ENCODE measurements at places on chromosomes 1 and 21. TPM values are rescaled to one million over a fixed set of nuclear protein-coding genes. Genes with fewer than 3 reads are reported as not detected.

DNA sequence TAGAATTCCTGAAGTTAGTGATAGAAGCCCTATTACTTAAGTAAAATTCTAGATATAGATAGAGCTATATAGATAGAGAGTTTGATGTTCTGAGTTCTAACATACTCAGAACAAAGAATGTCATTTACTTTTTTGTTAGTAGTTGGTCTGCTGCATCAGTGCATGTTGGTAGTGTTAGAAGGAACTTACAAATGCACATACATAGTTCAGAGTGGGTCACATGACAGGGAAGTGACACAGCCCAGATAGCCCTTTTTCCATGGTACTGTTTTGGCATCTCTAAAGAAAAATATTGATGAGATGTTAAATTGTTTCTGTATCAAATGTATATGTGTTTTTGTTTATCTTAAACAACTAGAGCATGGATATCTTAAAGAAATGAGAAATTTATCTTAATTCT, 45.7 kb downstream of the DHX9 start:
- no peak for DNase-seq

GRCh38 chr1:41521766-41522165, 37.3 kb upstream of the EDN2 start:
- DNase-seq = no peak

DNA sequence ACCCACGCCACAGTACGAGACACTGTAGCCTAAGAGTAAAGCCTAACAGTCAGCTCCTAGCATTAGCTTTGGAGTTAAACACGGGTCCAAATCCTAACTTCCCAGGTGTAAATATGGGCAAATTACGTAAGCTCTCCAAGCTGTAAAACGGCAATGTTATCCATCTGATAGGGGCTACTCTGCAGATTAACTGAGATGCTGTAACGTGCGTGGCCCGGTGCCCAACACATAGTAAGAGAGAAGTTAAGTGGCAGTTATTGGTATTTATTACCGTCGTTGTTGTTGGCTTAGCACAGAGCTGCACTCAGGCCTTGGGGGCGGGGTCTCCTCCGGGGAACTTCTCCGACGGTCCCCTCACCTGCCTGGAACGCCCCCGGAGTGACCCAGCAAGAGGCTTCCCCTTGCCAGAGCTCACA, 457 bp downstream of the TRAPPC3 start:
- DNase-seq = no peak

- no peak for DNase-seq
These were observed 25.5 kb downstream of the KMO start for GRCh38 chr1:241557551-241558193.

DNA sequence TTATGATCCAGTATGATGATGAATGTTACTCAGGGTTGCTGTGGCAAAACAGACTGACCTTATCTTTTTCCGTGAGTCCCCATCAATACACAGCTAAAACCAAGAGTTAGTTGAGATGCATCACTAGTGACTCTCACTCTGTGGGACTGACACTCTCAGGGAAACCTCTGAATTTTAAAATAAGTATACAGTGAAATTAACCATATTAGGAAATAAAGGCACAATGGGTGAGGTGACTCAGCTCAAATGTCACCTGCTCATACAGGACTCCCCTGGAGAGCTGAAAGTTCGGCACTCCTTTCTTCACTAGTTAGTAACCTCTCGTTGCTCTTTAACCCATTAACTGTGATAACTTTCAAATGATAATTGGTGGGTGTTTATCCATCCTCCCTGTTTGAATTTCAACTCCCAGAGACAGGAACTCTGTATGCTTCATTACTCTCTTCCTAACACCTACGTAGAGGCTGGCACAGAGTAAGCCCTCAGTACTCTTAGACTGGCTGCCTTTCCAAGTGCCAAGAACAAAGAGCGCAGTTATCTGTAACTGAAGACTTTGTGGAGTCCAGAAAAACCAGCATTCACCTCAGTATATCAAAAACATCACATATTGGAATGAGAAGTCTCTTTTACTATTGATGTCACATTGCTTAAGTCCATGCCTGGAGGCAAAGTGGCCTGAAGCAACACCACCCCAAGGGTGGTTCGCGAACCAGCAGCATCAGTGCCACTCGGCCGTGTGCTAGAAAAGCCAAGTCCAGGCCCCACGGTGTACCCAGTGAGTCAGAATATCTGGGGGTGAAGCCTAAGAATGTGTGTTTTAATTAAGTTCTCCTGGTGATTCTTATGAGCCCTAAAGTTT, 91.1 kb downstream of the NIBAN1 start:
- no peak for DNase-seq

DNA sequence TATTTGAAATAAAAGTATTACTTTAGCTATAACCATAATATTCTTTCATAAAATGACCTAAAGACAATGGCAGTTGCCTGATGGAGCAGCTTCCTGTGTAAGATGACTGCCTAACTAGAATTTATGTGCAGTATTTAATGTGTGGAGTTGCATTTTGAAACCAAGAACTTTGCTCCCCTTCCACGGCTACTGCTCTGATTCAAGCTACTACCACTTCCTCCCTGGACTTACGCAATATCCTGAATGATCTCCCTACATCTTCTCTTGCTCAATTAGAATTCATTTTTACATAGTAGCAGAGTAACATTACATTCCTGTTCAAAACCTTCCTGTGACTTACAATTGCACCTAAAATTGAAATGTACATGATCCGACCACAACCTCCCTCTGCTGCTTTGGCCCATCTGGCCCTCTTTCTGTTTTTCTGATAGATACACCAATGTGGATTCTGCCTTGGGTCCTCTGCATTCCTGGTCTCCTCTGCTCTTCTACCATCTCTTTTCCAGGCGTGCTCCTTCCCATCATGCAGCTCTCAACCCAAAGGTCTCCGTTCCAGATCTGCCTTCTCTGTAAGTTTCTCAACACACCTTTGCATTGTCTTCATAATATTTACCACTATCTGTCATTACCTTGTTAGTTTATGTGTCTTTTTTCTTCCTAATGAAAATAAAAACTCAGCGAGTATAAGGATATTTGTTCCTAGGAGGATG, 47.4 kb upstream of the USP25 start:
- DNase-seq = no peak

DNA sequence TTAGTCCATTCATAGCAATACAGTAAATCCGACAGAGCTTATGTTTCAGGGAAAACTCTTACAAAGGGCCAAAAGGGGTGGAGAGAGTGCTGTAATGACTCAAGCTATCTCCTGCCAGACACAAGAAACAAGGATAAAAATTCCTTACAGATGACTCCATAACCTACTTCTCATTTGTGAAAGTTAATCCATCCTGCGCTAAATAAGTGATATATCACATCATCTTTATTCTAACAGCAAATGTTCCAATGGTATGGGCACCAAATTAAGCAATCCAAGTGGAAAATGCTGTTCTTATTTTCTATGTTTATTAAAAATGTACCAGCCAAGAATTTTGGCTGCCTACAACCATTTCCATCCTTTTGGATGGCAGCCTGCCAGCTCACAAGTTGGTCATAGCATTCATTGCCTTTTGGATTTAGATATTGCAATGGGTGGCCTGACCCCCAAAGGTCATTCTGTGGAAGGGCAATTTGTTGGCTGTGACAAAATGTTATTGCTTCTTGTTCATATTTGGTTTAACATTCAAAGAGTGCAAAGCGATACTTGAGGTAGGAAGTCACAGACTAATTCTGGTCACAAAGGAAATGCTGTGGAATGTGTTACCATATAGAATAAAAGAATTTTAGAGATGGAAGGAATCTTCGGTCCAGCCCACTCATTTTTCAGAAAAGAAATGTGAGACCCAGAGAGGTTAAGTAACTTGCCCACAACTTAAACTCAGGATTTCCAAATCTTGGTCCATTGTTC, 2.8 kb upstream of the ENAH start:
- no peak for DNase-seq

DNA sequence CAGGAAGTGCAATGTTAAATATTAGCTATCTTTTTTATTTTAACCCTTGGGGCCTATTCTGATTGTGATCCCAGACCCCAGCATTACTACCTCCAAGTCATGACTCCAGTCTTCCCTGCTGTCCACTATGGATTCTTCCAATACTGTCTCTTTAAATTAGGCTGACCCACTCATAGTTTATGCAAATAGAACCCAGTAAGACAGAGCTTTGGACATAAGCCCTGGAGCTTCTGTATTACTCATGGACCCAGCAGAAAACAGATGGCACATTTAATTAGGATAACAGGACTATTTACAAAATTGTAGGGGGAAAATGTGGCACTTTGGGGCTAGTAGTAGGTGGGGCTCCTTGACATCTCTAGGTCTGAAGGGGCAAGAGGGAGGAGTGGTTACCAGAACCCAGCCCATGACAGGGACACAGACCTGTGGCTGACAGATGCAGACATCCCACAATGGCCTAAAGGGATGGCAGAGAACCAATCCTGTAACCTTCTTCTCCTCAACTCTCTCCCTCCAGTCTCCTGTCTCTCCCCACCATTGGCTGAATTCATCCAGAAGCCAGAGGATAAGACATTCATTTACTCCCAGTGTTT, 233.5 kb downstream of the OMA1 start:
- DNase-seq = no peak

GRCh38 chr1:24694380-24694843, 50.8 kb upstream of the CLIC4 start:
- DNase-seq = no peak

GRCh38 chr21:35538386-35538785, 489.3 kb upstream of the RUNX1 start:
- no peak for DNase-seq

GRCh38 chr21:43210454-43211071, 41.8 kb downstream of the CRYAA start:
- no peak for DNase-seq

GRCh38 chr1:69404486-69404885, 163.2 kb upstream of the LRRC7 start:
- DNase-seq = no peak

DNA sequence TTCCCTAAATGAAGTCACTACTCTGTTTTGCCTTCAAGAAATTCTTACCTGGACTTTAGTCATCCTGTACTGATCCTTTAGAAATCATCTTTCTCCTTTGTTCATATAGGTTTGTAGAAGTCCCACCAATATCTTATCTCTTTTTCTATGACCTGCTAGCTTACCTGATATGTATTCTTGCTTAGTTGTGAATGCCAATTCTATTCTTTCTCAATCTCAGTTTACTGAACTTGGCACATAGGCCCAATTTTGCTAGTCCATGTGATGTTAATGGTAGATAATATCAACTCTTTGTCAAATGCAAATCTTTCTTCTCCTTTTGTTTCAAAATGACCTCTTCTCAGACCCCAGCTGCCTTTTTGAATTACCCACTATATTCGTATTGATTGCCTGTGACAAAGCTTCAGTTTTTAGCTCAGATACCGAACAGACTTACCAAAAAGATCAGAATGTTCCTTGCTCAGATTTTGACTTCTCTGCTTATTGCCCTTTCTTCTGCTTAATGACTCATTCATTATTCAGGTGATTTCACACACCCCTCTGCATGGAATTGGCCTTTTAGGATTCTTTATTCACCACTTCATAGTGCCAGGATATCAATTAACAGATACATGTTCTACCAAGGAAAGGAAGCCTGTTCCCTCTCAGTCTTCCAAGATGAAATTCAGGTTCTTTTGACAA, 20.6 kb downstream of the IPO9 start:
- DNase-seq = no peak

GRCh38 chr1:97247196-97247595, 525.6 kb downstream of the PTBP2 start:
- no peak for DNase-seq

DNA sequence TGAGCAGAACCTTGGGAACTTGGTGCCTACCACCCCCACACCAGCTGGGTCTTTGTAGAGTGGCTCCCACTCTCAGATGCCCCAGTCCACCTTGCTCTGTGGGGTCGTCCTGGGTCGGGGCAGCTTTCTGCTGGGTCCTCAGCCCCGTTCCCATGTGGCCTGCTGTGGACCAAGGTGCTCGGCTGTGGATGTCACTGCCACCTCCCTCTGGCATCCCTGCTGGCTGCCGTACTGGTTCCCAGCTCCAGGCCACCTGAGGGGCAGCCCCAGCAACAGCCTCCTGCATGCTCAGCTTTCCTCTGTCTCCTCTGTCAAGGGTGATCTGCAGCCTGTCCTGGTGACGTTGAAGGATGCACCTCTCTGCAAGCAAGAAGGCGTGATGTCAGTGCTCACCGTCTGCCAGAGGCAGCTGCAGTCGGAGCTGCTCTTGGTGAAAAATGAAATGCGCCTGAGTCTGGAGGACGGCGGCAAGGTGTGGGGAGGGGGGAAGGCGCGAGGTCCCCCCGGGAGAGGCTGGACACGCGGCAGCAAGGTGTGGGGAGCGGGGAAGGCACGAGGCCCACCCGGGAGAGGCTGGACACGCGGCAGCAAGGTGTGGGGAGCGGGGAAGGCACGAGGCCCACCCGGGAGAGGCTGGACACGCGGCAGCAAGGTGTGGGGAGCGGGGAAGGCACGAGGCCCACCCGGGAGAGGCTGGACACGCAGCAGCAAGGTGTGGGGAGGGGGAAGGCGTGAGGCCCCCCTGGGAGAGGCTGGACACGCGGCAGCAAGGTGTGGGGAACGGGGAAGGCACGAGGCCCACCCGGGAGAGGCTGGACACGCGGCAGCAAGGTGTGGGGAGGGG, 45.9 kb upstream of the DIP2A start:
- DNase-seq = no peak

GRCh38 chr1:226069811-226070489, 7.4 kb downstream of the H3-3A start:
- DNase-seq = no peak

DNA sequence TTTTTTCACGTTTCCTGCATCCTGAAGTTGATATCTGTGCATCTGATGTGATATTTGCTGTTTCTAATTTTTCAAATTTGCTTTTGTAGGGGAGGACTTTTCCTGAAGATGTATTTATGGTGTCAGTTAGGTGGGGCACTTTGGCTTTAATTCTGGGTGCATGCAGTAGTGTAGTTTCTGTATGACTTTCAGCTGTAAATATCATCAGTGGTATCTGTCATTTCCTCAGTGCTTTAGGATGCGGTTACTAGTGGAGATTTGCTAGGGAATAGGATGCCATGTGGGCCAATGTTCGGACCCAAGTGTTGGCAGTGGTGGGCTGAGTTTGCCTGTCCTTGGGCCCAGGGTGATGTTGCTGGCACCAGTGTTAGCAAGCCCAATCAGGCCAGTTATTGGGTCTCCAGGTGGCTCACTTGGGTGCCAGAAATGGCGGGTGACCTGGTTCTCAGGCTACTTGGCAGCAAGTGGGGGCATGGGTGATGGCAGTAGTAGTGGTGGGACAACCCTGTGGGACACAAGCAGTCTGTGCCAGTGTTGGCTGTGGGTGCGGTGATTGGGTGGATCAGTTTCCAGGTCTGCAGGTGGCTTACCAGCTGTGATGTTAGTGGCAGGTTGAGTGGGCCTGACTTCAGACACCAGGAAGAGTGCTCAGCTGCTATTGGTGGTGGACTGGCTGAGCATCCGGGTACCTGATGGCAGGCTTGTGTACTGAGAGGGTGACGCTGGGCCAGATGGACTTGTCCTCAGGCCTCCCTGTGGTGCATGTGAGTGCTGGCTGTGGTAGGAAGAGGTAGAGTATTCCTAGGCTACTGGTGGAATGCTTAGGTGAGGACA, 24.4 kb downstream of the CD55 start:
- DNase-seq = peak; percentile 40

Gene SLAMF9
- total RNA-seq = not detected

Gene MPZL1
- total RNA-seq = 7.2 TPM

Gene ADGRL2
- total RNA-seq = not detected

Gene TAS1R1
- total RNA-seq = not detected

Gene TGFB2
- not detected for total RNA-seq

Gene PSMG1
- total RNA-seq = 17.2 TPM

Measured in CD4-positive, alpha-beta memory T cell (primary cell).